ENCODE measurements at places on chromosomes 5 and 9. TPM values are rescaled to one million over a fixed set of nuclear protein-coding genes. Genes with fewer than 3 reads are reported as not detected.

The STK10 gene
- total RNA-seq = 23.3 TPM

The EGFLAM gene
- total RNA-seq = 31.5 TPM

The NTRK2 gene
- total RNA-seq = 25.9 TPM

The LHFPL2 gene
- total RNA-seq = 36.8 TPM

The HTR4 gene
- not detected for total RNA-seq

The MEIKIN gene
- total RNA-seq = not detected

The WHRN gene
- total RNA-seq = 15.1 TPM

The PCDHB10 gene
- 4.6 TPM for total RNA-seq

DNA sequence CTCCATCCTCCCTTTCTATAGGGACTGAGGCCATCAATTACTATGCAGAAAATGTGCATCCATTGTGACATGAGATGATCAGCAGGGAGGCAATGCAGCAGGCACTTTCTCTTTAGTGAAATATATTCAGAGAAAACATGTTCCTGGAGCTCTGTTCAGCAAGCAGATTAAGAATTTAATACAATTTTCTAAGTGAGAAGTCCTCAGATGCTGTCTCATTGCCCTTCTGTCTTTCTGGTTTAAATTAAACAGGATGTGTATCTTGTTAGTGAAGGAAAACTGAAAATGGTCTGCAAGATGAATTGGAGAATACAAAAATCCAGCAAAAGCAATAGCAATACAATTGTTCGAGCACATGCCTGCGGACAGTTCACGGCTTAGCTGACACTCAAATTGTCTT, 445.8 kb upstream of the RIOK2 start:
- DNase-seq = no peak

- DNase-seq = no peak
These were observed 303.7 kb downstream of the CCDC171 start for GRCh38 chr9:15856591-15856990.

DNA sequence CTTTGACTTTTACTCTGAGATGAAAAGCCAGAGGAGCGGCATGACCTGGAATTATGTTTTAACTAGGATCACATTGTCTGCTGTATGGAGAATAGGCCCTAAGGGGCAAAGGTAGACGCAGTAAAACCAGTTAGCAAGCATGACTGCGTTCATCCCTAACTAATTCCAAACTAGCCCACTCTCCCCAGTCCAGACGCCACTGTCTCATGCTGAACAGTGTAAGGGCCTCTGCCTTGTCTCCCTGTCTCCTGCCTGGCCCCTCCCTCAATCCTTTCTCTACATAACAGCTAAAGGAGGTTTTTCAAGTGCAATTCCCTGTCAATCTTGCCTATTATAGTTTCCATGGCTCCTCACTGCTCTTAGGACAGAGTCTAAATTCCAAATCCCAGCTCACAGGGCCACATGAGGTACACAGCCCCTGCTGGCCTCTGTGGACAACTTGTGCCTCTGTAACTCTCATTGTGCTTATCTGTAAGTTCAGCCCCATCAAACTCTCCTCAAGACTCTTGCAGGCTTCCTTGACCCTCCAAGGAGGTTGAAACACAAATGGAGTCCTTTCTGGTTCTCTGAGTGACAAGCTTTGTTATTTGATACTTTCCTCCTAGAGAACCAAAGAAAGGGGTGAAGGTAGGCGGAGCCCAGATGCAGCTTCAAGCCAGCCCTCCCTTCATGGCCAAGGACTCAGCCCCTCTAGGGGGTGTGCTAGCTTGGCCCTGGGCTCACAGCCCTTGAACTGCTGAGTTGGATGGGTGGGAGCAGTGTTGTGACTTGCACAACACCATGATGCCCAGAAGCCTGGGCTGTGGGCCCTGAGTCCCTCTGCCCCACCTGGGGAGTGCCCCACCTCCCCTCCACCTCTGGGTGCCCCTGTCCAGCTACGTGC, 16.0 kb upstream of the SLC22A4 start:
- DNase-seq = no peak

DNA sequence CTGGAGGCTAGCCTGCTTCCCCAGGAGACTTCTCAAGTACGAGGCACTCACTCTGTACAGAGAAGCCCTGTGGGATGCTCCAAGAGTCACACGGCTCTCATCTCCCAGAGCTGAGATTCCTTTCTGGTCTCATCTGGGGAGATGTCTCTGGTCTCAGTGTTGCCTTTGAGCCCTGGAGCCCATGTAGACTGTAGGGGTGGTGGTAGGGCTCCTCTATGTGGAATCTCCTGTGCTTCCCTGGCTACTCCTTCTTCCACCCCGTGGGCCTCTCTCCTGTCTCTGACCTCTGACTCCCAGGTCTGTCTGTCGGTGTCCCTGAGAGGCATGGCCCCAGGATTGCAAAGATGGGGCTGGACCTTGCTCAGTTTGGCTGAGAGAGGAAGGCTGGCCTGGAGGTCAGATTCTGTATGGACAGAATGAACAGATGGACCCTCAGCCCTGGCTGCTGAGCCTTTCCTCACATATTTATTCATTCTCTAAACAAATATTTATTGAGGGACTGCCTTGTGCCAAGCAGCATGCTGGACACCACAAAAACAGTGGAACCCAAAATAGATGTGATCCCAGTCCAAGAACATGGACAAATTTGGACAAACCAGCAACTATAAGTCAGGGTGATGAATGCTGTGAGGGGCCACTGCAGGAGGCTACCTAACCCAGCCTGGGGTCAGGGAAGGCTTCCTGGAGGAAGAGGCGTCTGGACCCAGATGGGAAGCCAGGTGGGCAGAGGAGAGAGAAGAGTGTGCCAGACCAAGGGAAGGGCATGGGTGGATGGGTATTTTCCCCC, 2.6 kb downstream of the CCL19 start:
- DNase-seq = no peak

- no peak for DNase-seq
These were observed 186.7 kb downstream of the MARCHF11 start for GRCh38 chr5:15992918-15993317.

- no peak for DNase-seq
These were observed 53.4 kb upstream of the SNAPC3 start for GRCh38 chr9:15369238-15369637.

- no peak for DNase-seq
These were observed 33.3 kb downstream of the GPBP1 start for GRCh38 chr5:57207007-57207653.

GRCh38 chr9:122781671-122782070, 7.1 kb upstream of the OR5C1 start:
- no peak for DNase-seq

DNA sequence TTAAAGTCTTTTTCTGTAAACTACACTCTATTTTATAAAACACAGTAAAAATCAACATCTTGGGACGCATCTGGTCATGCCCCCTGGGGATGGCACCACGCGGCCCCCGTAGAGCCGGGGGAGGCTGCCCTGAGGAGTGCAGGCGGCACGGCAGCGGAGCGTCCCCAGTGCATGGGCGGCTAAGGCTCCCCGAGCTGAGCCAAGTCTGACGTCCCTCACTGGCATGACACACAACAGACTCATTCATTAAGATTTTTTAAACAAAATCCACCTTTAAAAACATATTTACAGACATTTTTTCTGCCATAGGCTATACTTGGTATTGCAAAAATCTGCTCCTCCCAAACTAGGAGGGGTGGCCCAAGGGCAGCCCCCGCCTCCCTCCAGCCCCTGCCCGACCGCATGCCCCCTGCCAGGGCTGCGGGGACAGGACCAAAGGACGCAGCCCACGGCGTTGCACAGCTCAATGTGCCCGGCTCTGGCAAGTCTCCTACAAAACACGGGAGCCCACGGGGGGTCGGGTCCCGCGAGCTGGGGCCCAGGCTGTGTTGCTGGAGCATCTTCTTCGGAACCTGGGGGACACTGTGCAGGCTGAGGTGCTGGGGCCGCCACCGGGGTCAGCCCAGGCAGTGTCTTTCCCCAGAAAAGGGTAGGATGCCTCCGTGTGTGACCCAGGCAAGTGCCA, 11.8 kb upstream of the SEC16A start:
- no peak for DNase-seq

- no peak for DNase-seq
These were observed 17.1 kb upstream of the SYNPO start for GRCh38 chr5:150623152-150623877.

- no peak for DNase-seq
These were observed 1.1 kb upstream of the FAM78A start for GRCh38 chr9:131277287-131277909.

DNA sequence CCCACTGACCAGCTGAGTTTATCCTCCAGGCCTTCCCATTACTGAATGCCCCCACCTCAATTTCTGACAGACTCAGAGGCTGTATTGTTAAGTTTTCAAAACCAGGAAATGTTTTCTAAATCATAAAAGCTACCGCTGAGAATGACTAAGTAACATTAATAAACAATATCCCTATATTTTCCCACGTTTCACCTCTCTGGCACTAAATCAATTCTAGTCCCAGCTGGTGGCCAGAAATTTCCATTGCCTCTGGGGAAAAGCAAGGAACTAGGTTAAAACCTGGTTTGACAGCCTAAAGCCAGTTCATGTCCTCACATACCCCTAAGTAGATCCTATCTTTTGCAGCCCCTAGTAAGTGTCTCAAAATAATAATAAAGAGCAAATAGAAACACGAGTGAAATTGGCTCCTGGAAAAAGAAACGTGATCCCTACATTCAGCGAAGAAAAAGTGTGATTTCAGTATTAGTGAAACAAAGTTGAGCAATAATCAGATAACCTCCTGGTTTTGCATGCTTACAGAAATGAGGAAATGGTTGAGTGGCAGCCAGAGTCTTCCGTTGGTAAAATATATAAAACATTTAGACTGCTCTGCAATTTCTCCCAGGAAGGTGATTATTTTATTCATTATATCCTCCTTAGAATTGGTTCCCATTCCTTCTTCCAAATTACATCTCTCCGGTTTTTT, 110.9 kb downstream of the ESM1 start:
- DNase-seq = no peak

- no peak for DNase-seq
These were observed 10.9 kb downstream of the CNTRL start for GRCh38 chr9:121085661-121086060.

DNA sequence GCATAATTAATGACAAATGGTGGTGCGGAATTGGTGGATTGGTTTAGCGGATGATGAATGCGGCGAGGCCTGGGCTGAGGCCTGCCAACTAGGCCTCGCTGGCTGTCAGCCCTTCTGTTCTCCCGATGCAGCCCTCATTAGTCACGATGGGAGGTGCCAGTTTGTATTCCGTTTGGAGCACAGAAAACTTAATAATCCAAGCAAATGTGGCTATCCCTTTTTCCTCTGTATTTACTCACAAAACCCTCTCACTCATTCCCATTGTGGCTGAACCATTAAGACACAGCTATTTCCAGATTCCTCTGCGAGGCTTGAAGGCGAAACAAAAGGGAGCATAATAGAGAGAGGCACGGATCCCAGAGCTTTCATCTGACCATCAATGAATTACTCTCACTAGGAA, 114.3 kb downstream of the MVB12B start:
- DNase-seq = no peak

DNA sequence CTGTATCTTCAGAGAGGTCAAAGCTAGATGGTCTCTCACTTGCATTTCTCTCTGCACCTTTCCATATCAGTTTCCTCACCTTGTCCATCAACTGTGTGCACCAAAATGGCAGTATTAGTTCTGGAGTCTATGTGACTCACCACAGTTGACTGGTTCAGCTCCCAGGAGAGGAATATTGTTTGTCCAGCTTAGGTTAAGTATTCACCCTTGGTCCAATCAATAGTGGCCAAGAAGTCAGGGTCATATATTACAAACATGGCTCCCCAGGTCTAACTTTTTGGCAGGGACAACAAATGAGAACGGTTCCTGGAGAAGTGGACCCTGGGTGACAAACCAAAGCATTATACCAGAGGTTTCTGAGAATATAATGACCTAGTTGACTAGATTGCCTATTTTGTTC, 24.9 kb upstream of the CDC23 start:
- no peak for DNase-seq

DNA sequence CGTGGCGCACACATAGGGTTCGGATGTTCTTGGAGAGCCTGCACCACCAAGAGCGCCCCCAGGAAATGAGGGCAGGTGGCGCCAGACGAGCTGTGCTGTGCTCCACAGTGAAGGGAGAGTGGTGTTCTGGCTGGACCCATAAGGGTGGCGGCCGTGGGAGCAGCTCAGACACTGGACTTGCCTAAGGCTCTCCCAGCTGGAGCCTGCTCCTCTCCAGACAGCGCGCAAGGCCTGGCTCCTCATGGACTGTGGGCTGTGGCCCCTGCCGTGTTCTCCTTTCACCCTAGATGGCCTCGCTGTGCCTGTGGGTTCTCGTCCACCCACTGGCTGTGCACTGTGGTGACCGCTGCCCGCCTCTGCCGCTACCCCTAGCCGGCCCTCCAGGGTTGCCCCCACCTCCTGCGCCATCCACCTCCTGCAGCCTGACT, 92.9 kb downstream of the EHMT1 start:
- DNase-seq = no peak

DNA sequence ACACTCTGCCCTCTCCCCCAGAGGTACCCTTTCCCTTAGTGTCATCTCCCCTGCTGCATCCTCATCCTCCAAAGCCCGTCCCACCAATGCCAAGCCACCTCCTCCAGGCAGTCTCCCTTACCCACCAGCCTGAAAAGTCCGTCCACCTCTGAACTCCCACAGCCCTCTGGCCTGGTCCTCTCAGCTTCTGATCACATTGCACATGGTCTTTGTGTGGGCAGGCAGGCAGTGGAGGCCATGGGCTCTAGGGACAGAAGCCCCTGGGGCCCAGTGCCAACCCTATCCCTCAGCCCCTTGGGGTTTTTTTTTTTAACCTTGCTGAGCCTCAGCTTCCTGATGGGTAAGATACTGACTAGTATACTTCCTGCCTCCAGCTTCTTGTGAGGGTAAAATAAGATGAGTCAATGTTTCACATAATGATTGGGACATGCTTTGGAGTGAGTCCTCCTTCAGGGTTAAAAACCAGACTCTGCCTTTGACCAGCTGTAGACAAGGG, 19.4 kb downstream of the CSF1R start:
- no peak for DNase-seq

GRCh38 chr5:128241051-128241695, 157.6 kb downstream of the SLC12A2 start:
- DNase-seq = no peak

All from breast epithelium (tissue), 4 donors.